Activated CD4-positive, alpha-beta T cell treated with anti-CD3 and anti-CD28 coated beads for 36 hours (primary cell): ENCODE measurements at places on chromosomes 12 and 14. TPM values are rescaled to one million over a fixed set of nuclear protein-coding genes. Genes with fewer than 3 reads are reported as not detected.

DNA sequence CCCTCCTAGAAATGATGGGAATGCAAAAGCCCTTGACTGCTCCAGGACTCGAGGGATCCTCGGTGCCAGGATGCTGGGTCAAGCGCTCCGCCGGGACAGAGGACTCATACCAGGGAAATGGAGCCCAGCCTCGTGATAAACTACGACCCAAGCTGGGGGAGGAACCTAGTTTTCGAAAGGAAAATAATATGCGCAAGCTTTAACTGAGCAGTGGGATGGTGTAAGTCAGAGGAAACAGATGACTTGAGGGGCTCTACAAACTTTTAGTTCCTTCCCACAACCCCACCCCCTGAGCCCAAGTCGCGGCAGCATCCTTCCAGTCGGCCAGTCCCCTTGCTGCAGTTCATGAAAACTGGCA, 654 bp upstream of the SUPT16H start:
- no peak for DNase-seq

DNA sequence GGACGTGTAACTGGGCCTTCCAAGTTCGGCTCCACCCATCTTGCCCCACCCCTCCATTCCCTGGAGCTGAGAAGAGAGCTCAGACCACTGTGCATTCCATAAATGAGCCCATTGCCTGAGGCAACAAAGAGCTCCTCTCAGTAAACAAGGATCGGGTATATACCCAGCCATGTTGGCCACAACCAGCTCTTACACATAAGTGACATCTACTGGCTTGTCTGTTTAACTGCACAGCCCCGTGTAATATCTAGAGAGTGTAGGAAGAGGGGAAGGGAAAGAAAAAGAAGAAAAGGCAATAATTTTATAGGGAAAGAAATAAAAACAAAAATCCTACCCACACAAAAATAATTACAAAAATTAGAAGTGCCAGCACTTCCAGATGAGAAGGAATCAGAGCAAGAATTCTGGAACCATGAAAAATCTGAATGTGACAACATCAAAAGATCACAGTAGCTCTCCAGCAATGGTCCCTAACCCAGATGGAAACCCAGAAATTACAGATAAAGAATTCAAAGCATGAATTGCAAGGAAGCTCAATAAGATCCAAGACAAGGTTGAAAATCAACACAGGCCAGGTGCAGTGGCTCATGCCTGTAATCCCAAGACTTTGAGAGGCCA, 308.1 kb downstream of the RPAP3 start:
- DNase-seq, result peak; percentile 64

DNA sequence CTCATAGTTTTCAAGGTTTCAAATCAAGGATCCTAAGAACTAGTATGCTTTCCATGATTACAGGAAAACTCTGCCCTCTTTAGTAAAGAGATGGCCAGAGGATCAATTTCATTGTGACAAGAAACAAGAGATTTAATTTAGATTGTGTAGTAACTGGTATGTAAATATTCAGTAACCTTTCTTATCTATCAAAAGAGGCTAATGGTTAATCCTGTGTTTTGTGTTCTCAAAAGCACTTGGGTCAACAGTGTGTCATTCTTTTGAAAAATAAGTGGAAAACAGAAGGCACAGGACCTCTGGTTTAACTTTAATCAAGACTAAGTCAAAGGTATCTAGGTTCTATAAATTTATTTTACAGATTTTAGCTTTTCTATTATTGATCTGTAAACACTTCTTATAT, 56.6 kb upstream of the ERGIC2 start:
- no peak for DNase-seq

DNA sequence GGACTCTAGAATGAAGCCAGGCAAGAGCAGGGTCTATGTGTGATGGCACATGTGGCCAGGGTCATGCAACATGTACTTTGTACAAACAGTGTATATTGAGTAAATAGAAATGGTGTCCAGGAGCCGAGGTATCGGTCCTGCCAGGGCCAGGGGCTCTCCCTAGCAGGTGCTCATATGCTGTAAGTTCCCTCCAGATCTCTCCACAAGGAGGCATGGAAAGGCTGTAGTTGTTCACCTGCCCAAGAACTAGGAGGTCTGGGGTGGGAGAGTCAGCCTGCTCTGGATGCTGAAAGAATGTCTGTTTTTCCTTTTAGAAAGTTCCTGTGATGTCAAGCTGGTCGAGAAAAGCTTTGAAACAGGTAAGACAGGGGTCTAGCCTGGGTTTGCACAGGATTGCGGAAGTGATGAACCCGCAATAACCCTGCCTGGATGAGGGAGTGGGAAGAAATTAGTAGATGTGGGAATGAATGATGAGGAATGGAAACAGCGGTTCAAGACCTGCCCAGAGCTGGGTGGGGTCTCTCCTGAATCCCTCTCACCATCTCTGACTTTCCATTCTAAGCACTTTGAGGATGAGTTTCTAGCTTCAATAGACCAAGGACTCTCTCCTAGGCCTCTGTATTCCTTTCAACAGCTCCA, 39.6 kb downstream of the DAD1 start:
- DNase-seq, result peak; percentile 49

Gene FOXN4
- total RNA-seq, result not detected

Gene GALNT9
- total RNA-seq, result 0.30 TPM
